Esophagus mucosa (tissue), 1 donor: ENCODE measurements at places on chromosomes 4 and X. TPM values are rescaled to one million over a fixed set of nuclear protein-coding genes. Genes with fewer than 3 reads are reported as not detected.

DNA sequence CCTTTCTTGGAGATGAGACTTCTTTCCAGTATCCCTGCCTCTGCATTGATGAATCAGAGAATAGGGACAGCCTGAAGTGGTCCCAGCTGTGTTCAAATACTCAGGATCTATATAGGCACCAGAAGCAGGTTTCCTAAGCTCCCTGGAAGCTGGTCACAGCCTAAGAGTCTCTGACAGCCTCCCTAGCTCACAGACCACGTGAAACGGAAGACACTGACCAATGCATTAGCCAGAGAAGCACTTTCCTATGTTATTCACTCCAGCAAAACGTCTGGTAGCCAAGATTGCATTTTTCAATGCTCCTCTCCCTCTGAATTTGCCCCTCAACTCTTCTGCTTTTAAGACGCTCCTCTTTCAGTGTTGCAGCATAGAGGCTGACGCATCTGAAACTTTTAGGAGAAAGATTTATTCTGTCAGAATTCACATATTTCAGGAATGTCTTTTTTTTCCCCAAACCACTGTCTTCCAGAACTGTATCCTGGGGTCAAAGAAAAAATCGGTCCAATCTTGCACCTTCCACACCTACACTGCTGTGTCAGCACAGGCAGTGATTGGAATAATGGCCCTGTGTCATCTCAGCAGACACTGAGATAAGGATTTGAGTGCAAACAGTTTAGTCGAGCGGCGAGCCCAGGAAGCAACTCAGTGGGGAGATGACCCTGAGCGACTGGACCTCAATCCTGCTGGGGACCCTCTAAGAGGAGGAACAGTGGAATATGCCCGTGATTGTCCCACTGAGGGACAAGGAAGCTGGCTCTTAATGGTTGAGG is 109.4 kb downstream of the SMIM20 start:
- no peak for ATAC-seq

DNA sequence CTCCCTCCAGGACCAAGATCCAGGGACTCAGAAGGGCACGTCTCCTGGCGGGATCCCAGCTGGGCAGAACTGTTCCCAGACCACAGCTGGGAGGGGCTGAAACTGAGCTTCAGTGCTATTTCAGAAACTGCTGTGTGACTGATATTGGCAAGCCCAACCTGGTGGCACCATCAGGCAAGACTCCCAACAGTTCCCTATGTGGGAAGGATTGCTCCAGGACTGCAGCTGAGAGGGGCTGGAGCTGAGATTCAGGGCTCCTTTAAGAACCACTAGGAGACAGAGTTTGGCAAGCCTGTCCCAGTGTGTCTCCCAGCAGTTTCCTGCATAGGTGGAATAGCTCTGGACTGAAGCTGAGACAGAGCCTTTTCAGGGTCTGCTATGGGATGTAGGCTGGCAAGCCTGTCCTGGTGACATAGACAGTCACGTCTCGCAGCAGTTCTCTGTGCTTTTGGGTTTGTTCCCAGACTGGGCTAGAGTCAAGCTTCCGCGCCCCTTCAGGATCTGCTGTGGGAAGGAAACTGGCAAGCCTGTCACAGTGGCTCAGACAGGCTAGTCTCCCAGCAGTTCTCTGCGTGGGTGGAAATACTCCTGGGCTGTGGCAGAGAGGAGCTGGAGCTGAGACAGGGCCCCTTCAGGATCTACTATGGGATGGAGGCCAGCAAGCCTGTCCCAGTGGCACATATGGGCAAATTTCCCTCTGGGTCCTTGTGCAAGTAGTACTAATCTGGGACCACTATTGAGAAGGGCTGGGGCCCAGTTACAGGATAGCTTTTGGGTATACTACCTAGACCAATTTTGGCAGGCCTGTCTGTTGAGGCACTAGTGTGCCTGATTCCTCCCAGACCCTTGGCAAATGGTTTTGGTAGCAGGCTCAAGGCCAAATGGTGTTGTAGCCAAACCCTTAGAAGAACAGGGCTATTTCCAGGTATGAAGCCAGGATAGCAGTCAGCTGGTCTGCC is 20.2 kb upstream of the MED14 start:
- peak; percentile 31 for ATAC-seq

DNA sequence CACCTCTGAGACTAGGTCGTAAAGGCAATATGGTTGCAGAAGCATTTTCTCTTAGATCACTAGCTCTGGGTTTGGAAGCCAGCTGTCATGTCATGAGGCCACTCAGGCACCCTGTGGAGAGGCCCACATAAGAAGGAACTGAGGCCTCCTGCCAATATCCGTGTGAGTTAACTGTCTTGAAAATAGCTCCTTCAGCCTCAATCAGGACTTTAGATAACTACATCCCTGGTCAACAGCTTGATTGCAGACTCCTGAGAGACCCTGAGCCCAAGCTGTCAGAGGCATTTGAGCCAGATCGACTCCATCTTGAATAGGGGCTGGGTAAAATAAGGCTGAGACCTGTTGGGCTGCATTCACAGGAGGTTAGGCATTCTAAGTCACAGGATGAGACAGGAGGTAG is 15.1 kb upstream of the REPS2 start:
- no peak for ATAC-seq

The NOX1 gene
- total RNA-seq, result 0.08 TPM

The VCX3B gene
- total RNA-seq, result not detected
